RWPE1 (cell line): ENCODE measurements at places on chromosomes 13 and 19.

DNA sequence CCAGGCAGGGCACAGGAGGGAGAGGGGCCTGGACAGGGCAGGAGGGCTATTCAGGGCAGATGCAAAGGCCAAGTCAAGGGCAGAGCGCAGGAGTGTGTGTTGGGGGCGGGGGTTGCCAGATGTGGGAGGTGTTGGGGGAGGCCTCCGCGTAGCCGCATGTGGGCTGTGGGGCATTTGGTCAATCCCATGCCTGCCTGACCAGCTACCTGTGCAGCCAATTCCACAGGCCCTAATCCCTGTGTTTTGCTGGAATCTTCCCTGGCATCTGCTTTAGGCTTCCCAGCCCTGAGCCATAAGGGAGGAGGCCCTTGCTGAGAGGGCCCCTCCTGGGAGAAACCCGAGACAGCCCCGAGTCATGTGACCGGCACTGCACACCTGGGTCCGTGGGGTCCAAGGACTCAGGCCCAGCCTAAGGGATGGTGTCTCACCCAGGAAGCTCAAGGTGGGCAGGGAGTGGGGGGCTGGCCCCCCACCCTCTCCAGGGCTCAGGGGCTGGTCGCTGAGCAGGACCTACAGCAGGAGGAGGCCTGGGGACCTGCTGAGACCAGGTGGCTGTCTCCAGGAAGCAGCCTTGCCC is 20.3 kb downstream of the RFX1 start:
- DNase-seq, result no peak

GRCh38 chr19:28794301-28794700 is 418.6 kb downstream of the UQCRFS1 start:
- no peak for DNase-seq

GRCh38 chr19:46648060-46648960 is 12.3 kb upstream of the GNG8 start:
- no peak for DNase-seq

DNA sequence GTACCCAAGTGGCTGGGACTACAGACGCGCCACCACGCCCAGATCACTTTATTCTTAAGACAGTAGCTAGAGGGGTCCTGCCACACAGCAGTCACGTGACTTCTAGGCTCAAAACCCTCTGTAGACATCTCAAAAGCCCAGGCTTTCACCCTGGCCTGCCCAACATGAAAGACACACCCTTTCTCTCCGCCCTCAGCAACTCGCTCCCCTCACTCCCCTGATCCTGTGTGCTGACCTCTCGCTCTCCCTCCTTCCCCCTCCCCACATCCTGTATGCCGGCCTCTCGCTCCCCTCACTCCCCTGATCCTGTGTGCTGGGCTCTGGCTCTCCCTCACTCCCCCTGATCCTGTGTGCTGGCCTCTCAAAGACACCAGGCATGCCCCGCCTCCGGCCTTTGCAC is 77.4 kb downstream of the SLC15A1 start:
- DNase-seq, result no peak

- DNase-seq, result no peak
Measured at GRCh38 chr19:30076751-30077670, 135.0 kb downstream of the URI1 start.

- peak; percentile 20 for DNase-seq
Measured at GRCh38 chr13:98144801-98145350, 2.0 kb downstream of the FARP1 start.

DNA sequence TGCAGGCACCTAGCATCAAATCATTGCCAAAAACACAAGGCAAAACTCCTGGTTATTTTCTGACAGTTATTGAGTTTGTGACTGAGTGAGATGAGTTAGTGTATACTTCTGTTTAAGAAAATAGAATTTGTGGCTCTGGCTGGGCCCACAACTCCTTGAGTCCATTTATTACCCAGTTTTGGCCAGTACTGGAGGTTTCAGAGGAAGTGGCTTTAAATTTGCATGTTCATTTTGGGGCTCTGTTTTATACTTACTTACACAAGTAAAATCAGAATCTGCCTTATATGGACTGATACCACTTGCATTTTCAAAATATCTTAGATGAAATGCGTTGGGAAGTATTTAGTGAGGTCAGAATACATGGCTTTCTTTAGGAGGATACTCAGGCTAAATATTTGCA is 29.0 kb downstream of the TNFSF11 start:
- no peak for DNase-seq

DNA sequence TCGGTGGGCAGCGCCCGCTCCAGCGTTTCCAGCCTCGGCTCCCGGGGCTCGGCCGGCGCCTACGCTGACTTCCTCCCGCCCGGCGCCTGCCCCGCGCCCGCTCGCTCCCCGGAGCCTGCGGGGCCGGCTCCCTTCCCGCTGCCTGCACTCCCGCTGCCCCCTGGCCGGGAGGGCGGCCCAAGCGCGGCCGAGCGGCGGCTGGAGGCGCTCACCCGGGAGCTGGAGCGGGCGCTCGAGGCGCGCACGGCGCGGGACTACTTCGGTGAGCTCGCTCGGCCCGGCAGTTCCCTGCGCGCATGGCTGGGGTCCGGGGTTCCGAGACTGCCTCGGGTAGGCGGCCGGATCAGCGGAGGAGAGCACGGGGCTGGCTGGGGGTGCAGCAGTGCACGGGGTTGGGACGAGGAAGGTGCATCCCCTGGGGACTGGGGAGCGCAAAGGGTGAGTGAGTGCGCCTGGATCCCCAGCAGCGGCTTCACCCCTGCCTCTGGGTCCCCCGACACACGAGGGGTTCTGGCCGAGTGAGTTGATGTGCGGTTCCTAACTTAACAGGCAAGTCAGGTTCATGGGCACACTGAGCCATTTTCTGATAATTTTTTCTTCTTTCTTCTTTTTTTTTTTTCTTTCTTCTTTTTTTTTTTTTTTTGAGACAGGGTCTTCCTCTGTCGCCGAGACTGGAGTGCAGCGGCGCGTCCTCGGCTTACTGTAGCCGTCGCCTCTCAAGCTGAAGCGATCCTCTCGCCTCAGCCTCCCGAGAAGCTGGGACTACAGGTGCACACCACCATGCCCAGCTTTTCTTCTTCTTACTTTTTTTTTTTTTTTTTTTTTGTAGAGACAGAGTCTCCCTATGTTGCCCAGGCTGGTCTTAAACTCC is 1.1 kb downstream of the WTIP start:
- peak; percentile 31 for DNase-seq

- no peak for DNase-seq
Measured at GRCh38 chr19:31118986-31119385, 230.2 kb downstream of the TSHZ3 start.

- DNase-seq, result no peak
Measured at GRCh38 chr19:32222556-32222955, 122.9 kb upstream of the ZNF507 start.

GRCh38 chr13:34750078-34750931 is 191.8 kb upstream of the NBEA start:
- DNase-seq, result no peak

- no peak for DNase-seq
Measured at GRCh38 chr19:48348045-48348444, 15.7 kb downstream of the TMEM143 start.

DNA sequence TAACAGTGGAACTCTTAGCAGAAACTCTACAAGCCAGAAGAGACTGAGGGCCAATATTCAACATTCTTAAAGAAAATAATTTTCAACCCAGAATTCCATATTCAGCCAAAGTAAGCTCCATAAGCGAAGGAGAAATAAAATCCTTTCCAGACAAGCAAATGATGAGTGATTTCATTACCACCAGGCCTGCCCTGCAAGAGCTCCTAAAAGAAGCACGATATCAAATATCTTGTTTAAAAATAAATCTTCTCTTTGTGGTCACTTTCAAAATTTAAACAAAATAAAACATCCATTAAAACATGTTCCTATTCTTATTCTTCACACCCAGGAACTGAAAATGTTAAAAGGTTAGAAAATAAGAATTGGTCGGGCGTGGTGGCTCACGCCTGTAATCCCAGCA is 13.7 kb downstream of the MICU2 start:
- DNase-seq, result no peak

GRCh38 chr13:24684600-24684998 is 4.4 kb downstream of the ATP12A start:
- no peak for DNase-seq

DNA sequence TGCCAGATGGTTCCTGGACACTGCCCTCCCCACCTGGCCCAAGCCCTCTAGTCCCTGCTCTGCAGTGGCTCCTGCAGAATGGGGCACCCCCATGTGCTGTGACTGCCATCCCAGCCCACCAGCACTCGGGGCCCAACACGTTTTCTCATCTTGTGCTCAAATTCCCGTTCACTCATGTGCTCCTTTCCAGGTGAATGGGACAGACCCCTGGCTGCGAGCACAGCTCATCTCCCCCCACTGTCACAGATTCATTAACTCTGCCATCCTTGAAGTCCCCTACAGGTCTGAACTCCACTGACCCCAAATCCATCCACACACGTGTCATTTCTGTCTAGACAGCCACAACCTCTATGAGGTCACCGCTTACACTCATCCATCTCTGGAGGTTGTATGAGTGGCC is 23.6 kb downstream of the TUBA3C start:
- DNase-seq, result no peak
